NCI-H748 treated with DMSO at 0.1 percent for 48 hours (cell line): ENCODE measurements at places on chromosomes 11 and 22.

DNA sequence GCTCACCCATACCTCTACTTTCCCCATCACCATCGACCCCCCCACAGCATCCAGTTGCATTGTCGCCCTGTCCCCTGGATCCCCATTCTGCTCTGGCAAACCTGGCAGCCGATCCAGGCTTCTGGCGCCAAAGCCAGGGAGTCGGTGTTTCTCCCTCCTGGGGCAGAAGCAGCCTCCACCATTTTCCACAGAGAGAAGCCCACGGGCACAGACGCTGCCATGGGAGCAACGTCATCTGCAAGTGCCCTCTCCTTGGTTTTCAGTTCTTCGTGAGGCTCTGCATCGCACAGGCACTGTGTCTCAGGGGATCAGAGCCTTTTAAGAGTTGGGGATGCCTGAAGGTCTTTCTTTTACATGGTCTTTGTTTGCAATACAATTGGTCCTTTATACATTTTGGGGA is 2.3 kb downstream of the YPEL4 start:
- DNase-seq: no peak

GRCh38 chr11:45078236-45079074 is 68.0 kb upstream of the PRDM11 start:
- DNase-seq: no peak

DNA sequence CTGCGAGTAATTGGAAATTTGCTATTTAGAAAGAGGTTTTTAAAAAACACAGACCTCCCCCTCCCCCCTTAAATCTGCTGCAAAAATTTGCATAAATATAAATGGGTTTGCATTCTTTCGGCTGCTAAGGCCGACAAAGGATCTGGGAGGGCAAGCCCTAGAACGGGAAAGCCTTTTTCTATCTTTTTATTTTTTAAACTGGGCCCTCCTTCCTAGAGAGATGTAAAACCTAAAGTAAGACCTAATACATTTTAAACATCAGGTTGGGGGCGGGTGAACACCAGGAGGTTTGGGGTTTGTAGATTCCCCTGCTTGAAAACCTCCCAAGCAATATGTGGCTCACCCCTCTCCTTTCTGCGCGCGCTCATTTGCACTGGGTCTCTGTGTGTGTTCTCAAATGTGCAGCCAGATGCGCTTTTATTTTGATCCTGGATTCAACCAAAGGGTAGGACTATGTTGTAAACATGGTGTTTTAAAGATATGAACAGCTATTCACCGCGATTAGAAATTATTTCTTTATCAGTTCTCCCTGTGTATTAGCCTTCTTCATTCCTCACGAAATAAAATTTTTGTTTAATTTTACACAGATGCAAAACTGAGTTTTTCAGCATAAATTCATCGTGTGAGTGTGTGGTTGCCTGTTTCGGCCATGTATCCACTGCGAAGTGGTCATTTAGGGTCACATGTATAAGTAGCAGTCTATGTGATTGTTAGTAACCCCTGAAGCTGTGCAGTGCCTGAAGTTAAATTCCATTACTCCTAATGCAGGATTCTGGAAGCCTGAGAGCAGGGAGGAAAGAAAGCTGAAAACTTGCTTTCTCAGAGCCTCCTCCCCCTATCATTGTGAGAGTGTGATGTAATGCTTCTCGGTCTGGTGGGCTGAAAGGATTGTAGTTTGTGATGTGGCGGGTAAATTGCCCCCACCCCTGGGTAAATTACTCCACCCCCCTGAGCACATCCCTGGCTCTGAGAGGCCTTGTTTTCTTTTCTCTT is 988 bp downstream of the TNRC6B start:
- DNase-seq: peak; percentile 33

DNA sequence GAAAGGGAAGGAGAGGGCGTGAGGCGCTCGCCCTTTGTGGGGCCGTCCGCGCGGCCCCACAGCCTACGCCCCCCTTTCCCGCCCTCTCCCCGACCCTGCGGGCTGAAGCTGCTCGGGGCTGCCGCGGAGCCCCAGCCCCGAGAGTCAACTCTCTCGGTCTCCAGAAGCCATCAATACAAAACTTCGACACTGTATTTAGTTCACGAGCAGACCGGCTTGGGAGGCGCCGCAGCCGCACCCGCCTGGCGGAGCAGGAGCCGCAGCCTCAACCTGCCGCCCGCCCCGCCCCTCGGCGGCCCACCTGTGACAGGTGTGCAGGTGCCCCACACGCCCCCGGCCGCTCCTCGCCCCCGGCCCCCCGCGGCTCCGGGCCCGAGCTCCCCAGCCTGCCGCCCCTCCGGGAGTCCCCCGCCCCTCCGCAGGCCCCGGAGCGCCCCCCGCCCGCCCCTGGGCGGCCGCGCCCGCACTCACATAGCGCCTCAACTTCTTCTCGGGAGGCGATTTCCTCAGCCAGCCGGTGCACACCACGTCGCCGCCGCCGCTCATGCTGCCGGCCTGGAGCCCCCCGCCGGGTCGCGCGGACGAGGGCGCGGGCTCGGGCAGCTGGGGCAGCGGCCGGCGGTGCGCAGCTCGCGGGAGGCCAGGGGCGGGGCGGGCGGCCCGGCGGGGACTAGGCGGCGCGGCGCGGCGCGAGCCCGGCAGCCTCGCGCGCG is at the start of gene GAB2:
GAB2 (minus strand) TSS at position 646 of the 713 bp plus-strand sequence; CDS start at position 546, 100 bp downstream.
- DNase-seq: peak; percentile 24

DNA sequence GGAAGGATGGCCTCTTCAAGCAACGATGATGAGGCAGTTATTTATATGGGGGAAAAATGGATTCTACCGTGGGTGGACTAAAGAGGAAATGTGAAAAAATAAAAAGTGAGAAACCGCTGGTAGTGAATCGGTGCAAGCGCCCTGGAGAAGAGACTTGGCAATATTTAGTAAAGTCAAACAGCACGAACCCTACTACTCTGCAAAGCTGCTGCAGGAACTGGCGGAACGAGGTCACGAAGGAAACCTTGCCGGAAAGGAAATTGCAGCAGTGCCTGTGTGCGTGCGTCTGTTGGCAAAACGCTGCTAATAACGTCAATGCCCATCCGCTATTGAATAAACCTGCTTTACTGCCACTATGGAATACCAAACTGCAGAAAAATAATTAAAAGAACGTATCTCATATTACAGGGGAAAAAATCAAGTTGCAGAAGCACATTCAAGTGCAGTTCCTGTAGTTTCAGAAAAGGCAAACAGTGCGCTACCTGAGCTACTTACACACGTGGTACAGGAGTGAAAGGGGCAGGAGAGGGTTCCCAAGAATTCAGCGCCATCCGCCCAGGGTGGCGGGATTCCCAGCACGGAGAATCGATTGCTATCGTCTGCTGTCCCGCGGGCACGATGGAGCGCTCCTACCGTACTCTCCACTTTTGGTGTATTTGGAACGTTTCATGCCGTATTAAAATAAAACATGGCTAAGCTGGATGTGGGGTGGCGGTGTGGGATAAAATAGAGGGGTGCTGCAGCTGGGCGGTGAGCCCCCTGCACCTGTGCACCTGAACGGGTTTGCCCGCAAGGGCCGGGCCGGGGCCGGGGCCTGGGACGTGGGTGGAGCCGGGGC is 585 bp upstream of the NADSYN1 start:
- peak; percentile 65 for DNase-seq
